Endothelial cell (in vitro differentiated cells): ENCODE measurements at places on chromosomes 12 and 14. TPM values are rescaled to one million over a fixed set of nuclear protein-coding genes. Genes with fewer than 3 reads are reported as not detected.

GRCh38 chr12:91364471-91365184 is 182.0 kb upstream of the DCN start:
- no peak for DNase-seq

ESRRB gene
- total RNA-seq = 0.08 TPM

KRT3 gene
- total RNA-seq = not detected

- DNase-seq = peak; percentile 20
Measured at GRCh38 chr12:96094201-96094600, 58.8 kb upstream of the LTA4H start.

- DNase-seq = no peak
Measured at GRCh38 chr12:98873776-98874175, 228.7 kb downstream of the APAF1 start.

EPYC gene
- total RNA-seq = not detected

DNA sequence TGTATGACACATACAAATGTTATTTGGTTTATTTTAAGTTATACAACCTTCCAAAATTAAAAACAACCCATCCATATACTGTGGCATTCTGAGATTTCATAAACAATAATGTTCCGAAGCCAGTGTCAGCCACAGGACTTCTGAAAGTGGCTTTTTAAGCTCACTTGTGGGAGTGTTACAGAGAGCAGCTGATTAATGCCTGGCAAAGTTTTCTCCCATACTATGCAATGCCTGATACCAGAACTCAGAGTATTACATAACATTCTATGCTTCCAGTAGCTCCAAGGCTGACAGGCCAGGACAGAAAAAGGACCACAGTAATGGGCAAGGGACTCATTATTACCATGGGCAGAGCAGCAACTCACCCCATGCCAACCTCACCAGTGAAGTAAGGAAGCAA is 29.3 kb downstream of the NELL2 start:
- DNase-seq = no peak

- no peak for DNase-seq
Measured at GRCh38 chr14:91315844-91316267, 71.4 kb upstream of the GPR68 start.
